ENCODE measurements at places on chromosomes 7 and 10.
A peak's percentile ranks its signal among the peaks of the same experiment; 100 is the strongest.

DNA sequence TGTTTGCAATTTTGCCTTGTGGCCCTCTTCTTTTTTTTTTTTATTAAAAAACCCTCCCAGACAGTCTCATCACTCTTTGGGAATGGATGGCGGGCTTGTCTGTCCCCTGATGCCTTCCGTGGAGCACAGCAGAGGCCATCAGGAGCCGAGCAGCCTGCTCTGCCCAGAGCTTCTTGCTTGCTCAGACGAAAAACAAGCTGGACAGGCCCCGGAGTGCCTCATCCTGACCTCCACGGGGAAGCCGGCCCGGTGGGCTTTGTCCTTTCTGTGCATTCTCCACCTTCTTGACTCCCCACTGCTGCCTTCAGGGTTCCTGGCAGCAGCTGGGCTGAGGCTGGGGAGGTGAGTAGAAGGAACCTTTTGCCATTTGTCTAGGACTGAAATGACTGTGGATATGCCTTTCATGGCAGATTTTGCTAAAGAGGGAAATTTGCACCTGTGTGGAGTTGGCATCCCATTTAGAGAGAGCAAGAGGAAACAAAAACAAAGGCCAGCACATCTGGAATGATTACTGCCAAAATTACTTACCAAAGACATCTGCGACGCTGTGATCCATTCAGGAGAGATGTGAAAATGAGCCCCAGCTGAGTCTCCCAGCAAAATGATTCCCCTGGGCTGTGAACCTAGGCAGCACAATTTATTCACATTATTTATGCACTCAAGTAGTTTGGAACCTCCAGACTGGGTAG lies 108.3 kb downstream of the AOAH start:
- no peak for DNase-seq

GRCh38 chr7:150317748-150318444 lies 5.3 kb upstream of the LRRC61 start:
- DNase-seq: no peak

- DNase-seq: no peak
Observed at GRCh38 chr10:119496273-119496672, 46.2 kb downstream of the RGS10 start.

DNA sequence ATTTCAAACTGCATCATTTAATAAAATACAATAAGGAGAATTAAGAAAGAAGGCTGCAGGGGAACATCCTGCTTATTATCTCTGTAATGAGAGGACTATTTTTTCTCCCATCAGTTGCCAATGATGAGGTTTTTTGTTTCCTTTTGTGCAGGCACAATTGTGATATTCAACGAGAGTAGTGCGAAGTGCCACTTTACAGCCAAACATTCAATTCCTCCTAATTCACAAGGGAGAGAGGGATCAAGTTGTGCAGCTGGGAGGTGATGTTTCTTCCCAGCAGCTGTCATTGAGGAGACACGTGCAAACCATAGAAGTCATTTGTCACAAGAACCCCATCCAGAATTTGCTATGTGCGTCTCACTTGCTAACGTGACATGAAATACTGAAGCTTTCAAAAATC lies 81.6 kb upstream of the ICA1 start:
- DNase-seq: no peak

GRCh38 chr10:14032406-14032998 lies 298.2 kb downstream of the FRMD4A start:
- peak; percentile 22 for DNase-seq

DNA sequence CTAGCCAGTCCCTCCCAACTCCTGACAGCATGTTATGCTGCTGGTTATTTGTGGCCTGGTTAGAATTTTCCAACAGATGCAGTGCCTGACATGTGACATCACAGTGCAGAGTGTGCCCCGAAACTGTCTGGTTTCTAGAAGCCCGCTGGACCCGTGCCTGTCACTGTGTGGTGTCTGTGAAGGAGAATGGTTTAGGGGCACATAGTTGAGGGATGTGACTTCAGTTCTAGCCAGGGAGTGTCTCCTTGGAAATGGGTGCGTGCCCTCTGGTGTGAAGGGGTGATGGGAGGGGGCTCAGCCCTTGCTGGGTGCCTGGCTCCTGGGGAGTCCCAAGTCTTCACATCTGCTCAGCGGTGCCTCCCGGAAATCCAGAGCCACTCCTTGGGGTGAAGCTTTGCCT lies 303.6 kb downstream of the GLRX3 start:
- DNase-seq: no peak

DNA sequence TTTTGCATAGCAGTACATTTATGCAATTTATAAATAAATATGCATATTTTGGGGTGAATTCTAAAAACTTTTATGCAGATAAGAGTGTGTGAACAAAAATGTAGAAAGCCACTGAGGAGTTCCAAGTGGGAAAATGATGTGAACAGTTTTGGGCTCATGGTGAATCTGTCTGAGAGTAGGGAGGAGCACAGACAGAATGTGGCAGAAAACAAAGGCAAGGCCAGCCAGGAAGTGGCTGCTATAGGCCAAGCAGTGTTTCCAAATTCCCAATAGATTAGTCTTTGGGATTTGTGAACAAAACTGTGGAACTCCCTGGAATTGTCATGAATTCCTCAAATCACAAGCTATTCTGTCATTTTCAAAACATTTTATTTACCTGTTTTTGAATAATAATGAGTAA lies 73.6 kb upstream of the AMPH start:
- no peak for DNase-seq

GRCh38 chr7:107446988-107447387 lies 22.9 kb upstream of the GPR22 start:
- no peak for DNase-seq

DNA sequence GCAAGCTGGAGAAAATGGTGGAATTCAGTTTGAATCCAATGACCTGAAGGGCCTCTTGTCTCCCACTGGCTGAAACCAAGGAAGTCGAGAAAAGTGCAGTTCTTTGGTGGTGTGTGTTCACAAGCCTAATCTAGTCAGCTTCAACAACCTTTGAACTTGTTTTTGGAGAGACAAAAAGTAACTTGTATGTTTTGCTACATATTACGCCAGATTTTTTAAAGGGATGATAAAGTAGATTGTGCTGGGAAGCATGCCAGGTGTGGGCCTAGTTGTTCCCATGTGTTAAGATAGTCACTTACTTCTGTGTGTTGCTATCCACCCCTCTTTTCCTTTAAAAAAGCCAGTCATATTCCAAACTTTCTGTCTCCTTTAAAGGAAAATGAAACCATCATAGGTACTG lies 79.7 kb upstream of the FAM3C start:
- DNase-seq: no peak

- DNase-seq: no peak
Observed at GRCh38 chr10:75967491-75967890, 536.1 kb downstream of the LRMDA start.

DNA sequence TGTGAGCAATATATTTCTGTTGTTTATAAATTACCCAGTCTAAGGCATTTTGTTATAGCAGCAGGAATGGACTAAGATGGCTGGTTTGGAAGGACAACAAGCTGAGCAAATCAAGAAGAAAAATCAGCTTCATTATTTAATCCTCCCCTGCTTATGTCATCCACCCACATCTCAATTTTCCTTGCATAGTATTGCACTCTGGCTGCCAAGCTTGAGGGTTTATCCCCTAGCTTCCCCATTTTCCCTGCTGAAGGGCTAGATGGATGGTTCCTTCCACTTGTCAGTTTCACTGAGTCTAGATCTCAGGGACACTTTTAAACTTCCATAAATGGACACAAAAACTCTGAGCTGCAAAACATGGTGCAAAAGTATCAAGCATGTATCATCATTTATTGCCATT lies 75.2 kb upstream of the LAMB4 start:
- no peak for DNase-seq

DNA sequence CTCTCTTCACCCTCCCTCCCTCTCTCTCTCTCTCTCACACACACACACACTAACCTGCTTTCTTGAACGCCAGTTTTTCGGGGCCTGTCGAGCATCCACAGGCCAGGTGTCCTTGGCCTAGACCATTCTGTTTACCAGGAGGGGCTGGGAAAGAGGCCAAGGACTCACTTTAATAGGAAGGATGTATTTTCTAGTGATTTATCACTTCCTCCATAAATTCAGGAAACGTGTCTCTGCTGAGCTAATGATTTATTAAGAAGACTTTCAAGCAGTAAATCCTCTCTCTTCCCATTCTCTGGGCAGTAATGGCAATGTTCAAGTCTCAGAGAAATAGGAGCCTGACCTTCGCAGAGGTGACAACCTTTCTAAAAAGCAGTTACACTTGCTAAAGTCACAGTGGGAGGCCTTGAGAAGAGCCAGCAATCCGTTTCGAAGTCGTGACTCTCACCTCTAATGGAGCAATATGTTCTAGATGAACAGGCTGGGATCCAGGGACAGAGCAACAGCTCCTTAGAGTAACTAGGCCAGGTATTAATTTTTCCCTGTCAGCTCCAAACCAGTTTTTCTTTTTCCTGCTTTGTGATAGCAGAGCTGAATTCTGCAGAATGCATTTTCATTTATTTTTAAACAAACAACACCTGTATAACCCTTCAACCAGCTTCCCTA lies 1357.5 kb upstream of the SORCS1 start:
- DNase-seq: no peak

- no peak for DNase-seq
Observed at GRCh38 chr10:63414481-63415260, 51.1 kb downstream of the JMJD1C start.

- no peak for DNase-seq
Observed at GRCh38 chr10:60597513-60597912, 180.8 kb upstream of the CDK1 start.
